GM12878 (cell line): ENCODE measurements at places on chromosomes 11 and 22.

DNA sequence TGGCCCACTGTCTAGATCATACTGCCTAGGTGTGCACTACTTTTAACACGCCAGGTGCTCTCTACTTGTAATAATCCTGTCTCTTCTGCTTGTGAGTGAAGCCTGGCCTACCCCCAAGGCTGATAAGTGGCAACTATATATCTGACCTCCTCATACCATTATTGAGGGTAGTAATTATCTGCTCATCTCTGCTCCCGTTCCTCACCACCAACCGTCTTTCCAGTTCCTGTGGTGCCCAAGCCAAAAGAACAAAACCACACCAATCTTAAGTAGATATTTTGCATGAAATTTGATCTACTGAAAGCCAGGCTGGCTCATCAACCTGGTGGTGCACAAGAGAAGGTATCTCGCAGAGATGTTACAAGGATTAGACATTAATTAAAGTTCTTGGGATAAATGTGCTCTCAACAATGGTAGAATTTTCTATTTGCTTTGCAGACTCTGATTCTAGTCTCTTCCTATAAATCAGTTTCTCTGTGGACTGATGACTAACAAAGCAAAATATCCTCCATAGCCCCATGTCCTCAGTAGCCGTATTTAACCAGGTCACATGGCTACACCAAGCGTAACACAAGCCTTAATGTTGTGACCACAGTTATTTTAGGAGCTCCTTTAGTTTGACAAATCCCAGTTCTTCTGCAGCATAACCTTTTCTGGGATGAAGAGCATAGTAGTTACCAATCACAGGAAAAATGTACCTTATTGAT is 267.2 kb downstream of the NTM start:
- DNase-seq = no peak

DNA sequence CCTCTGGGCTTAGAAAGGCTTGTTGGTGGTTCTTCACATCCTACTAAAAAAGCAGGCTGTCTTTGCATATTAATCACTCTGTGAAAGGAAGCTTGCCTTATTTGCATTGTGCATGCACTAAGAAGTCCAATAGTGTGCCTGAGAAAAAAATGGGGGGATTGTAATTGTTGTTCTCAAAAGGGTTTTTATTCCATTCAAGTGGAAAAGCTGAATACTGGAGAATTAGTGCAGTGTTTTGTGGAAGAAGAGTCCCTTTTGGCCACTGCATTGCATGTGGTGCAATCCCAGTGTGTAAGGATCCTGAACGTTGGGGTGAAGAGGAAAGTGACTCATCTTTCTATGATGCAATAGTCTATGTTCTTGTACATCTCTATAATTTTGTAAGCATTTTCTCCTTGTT is 16.5 kb downstream of the NCAM1 start:
- no peak for DNase-seq

DNA sequence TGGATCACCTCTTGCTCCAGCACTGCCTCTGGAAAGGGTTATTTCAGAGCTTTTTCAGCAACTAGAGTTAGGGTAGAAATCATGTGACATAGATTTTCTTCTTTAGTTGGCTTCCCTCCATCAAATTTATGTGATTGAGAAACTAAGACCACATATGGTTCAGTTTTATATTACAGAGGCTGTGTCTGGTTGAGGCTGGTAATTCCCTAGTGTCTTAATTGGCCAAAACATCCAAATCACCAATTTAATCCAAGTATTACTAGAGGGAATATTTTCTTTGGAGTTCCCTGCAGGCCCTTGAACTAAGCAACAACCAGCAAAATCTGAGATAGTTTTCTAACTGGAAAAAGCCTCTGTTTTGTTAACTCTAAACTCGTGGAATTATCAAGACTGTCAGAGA is 136.3 kb downstream of the ARHGAP42 start:
- no peak for DNase-seq

DNA sequence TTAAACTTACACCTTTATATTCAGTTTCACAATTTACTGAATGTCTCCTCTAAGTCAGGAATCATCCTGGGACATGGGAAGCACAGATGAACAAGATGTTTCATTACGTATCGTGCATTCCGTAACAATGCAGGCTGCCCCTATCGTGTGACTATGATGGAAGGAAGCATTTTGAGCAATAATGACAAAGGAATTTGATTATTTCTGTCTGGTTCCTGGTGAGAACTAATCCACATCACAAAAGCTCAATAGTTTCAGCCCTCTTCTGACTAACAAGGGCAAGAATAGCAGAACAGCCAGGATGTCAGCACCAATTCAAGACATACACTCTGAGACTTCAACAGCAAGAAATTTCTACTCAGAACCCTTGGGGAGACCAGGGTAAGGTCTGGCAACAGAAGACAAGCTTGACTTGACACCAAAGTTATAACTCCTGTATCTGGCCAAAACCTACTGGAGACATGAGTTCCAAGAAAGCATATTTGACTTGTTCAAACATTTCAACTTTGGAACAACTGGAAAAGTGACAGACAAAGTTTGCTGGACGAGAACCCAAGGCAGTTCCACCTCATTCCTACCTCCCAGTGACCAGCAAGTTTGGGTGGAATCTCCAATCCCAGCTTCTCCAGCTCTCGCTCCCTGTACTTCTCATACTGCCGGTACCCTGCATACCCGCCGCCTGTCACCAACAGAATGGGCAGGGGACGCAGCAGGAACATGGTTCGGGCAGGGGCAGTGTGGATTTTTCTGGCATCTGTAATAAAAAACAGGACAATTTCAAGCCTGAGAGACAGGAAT is 14.3 kb downstream of the PISD start:
- DNase-seq = no peak
